ENCODE measurements at places on chromosomes 3 and 15.

GRCh38 chr3:168091941-168092340 lies 3.8 kb downstream of the GOLIM4 start:
- no peak for DNase-seq

GRCh38 chr3:165667676-165668075 lies 169.5 kb downstream of the BCHE start:
- no peak for DNase-seq

DNA sequence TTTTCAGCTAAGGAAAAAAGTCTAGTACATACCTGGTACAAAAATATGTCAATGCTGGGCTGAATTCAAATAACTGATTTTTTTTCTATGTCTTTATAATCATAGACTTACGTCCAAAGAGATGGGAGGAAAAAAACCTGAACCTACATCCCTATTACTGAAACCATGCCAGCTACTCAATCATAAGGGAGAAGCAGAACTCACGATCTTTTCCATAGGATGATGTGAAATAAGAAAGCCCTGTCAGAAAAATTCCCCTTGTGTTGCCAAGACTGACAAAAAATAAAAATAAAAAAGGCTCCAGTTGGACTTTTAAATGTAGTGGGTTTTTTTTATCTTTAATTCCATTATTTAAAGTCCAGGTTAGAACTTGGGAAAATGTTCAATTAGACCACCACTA lies 3.3 kb downstream of the MSL2 start:
- no peak for DNase-seq

DNA sequence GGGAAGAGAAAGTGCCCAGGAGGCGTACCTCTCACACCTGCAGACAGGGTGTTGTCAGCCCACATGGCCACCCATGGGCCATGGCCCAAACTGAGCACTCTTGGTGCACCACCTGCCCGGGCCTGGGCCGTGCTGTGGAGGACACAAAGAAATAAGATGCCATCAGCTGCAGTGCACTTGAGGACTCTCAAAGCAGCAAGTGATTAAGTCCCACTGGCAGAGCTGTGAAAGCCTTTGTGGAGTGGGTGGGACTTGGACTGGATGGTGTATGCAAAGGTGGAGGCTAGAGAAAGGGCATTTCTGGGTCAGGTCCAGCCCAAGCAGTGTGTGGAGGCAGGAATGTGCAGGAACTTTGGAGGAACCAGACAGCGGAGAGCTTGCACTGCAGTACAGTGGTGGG lies 122.3 kb downstream of the MEGF11 start:
- DNase-seq: no peak

GRCh38 chr3:156867174-156867573 lies 41.0 kb downstream of the LEKR1 start:
- DNase-seq: no peak

- DNase-seq: no peak
Observed at GRCh38 chr3:159904455-159904854, 84.2 kb upstream of the IL12A start.

Data from mesothelial cell of epicardium (in vitro differentiated cells).